ENCODE measurements at places on chromosomes 12 and 14. TPM values are rescaled to one million over a fixed set of nuclear protein-coding genes. Genes with fewer than 3 reads are reported as not detected.

DNA sequence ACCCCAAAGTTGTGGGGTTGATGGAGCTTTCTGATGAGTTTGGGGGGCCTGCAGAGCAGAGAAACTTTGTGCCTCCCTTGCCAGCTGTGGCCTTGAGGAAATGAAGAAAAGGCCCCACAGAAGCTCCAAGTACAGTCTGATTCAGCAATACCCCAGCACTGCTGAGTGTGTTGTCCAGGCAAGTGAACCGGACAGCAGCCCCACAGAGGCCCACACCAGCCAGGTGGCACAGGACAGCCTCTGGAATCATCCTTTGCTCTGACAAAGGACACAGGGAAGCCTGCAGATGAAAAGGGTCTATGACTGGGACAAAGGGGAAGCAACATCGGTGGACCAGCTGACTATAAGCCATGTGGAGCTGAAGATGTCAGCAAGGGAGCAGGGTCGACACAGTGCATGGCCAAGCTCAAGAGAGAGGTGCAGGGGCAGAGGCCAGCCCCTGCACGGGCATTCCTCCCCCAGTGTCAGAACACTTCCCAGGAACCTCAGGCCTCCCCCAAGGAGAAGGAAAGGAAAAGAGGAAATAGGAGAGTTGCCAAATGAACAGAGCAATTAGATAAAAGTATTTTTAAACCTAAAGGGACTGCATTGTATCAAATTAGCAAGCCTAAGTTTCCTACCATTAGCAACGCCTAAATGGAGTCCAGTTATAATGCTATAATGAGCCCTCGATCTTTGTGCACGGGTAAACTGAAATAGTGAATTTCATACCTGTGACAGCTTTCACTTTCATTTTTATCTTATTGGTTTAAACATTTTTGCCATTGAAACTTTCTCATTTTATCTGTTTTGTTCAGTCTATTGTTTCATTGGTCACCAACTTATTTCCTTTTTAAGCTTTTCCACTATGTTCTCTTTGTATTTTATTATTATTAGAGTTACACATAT lies 46.3 kb upstream of the PTGDR start:
- DNase-seq: no peak

DNA sequence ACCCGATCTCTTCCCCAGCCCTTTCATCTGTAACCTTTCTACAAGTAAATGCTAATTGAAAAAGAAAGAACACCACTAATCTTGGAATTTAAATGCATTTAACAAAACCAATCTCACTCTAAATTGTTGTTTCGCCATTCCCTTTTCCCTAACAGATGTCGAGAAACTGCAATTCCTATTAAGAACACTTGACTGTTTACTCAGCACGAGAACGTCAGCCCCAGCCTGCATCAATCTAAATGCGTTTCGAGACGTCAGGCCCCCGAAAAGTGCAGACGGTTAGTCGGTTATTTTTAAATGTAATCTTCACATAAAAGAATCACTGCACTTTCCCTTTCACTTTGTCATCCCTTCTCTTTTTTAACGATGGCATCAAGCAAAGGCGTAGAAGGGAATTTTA lies 837.6 kb downstream of the VRK1 start:
- no peak for DNase-seq

DNA sequence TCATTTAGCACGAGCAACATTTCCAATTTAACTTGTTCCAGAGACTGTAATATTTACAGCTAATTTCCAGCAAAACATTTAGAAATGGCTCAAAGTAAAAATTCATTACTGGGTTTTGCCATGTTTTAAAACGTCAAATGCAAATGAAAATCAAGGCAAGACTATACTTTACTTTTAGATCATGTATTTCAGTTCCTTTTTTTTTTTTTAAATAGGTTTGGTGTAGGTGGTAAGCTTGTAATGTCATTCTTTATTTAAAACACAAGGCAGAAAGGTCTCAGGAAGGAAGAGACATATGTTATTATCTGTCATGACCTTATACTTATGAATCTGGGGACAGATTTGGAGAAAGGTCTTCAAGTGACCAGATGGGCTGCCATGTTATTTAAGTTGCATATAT lies 54.1 kb downstream of the GRIP1 start:
- DNase-seq: no peak

KRT85 gene
- polyA plus RNA-seq: not detected

DNA sequence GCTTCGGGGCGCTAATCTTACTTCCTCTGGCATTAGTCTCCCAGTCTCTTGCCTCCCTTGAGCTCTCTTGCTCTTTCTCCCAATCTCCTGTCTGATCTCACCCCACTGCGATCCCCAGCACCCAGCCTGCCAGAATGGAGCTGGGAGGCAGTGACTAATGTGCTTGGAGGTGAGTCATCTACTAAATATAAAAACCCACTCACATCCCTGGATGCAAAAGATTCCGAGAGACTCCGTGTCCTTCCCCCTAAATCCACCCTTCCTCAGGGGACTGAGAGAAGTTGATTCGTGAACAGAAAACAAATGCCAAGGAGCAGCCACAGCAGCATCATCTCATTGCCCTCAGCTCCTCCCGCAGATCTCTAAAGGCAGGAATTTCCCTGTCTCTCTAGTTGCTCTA lies 45.7 kb upstream of the KCNA5 start:
- DNase-seq: no peak

DNA sequence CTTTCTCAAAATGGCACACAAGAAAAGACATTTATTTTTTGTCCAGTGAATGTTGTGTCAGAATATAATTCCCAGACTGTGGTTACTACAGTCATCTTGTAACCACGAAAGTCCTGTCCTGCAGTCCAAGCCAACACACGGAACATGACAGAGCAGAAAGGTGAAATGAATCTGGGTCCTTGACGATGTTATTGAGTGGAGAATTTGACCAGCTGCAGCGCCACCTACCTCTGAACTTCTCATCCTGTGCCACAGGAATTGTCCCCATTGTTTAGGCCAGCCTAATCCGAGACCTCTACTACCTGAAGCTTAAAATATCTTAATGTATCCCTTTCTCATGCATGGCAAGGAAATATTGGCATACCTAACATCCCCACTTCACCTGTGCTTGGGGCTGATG lies 64.1 kb upstream of the OTX2 start:
- no peak for DNase-seq

DNA sequence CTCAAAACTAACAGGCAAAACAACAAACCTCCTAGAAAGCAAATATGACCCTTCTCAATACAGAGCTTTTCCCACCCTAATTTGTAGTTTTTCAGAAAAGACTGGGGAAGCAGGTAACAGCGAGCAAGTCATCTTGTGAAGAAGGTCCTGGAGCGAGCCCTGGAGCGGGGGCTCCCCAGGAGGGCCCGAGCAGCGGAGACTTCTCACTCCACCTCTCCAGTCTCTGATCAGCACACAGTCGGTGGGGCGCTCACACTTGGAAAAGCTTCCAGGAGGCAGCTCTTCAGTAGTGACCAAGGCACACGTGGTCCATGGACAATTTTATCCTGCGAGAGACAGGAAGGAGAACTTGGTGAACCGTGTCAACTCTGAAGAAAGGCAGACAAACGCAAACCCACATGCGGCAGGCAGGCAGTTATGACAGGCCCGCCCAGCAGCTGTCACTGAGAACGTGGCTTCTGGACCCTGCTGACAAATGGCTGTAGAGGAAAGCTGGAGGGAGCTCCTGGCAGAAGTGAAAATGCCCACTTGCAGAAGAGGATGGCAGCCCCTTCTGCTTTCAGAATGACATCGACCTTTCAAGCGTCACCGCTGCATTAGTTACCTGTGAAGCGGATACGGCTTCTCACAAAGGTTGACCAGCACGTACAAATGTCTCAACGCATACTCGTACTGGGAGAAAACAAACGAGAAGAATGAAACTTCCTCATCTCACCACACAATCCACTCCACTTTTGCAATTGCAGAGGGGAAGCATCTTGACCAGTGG lies 44.2 kb downstream of the LGMN start:
- no peak for DNase-seq

NRL gene
- polyA plus RNA-seq: 0.59 TPM

IKZF4 gene
- polyA plus RNA-seq: 24.3 TPM

GRCh38 chr12:58576916-58577315 lies 343.4 kb downstream of the LRIG3 start:
- no peak for DNase-seq

ASPG gene
- 1.4 TPM for polyA plus RNA-seq

DNA sequence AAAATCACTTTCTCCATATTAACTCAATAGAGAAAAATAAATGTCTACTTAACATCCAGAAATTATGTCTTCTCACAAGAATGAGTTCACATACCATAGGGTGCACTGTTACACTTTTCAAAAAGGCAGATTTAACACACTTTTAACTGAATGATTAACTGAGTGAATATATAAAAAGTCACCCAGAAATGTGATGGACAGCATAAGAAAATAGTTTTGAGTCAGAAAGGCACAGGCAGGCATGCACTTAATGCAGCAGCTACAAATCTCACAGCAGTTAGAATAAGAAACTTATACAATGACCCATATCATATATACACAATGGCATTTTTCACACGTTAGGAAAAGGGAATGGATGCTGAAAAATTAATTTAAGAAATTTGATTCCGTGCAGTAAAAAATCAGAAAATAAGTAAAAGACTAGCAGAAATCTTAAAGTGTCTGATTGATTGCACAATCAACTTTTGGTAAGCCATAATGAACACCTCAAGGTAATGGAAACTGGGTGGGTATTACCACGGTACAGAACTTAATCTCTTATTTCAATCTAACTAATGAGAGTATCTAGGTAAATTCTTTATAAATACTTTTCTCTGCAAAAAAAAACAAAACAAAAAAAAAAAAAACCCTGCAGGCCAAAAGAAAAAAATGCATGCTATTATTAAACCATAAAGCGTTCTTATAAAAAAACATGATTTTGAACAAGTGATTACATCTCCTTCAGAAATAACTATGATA lies 3.5 kb downstream of the MED13L start:
- no peak for DNase-seq

- no peak for DNase-seq
These were observed 40.5 kb downstream of the TSPAN11 start for GRCh38 chr12:30967026-30967425.

GYS2 gene
- 0.17 TPM for polyA plus RNA-seq

- no peak for DNase-seq
These were observed 5.9 kb upstream of the RCOR1 start for GRCh38 chr14:102586420-102587104.

DNA sequence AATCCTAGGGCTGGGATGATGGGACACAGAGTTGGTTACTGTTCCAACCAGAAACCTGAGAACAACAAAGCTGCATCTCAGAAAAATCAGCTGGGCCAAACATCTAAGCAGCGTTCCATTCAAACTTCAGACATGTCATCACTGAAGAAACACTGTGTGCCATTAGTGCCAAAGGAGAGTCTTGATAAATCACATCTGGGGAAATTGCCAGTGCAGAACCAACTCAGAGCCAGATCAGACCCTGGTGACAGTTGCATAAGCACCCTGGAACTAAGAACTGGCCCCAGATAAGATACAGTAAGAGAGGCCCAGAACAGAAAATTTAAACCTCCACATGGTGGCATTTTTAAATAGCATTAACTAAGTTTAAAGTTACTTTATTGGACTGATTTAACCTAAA lies 482.8 kb downstream of the PRKD1 start:
- DNase-seq: no peak

- DNase-seq: no peak
These were observed 1315.3 kb downstream of the TMEM121 start for GRCh38 chr14:106841701-106842100.

SOAT2 gene
- 0.87 TPM for polyA plus RNA-seq

- DNase-seq: no peak
These were observed 1.4 kb upstream of the ARHGEF40 start for GRCh38 chr14:21068521-21069387.

DNA sequence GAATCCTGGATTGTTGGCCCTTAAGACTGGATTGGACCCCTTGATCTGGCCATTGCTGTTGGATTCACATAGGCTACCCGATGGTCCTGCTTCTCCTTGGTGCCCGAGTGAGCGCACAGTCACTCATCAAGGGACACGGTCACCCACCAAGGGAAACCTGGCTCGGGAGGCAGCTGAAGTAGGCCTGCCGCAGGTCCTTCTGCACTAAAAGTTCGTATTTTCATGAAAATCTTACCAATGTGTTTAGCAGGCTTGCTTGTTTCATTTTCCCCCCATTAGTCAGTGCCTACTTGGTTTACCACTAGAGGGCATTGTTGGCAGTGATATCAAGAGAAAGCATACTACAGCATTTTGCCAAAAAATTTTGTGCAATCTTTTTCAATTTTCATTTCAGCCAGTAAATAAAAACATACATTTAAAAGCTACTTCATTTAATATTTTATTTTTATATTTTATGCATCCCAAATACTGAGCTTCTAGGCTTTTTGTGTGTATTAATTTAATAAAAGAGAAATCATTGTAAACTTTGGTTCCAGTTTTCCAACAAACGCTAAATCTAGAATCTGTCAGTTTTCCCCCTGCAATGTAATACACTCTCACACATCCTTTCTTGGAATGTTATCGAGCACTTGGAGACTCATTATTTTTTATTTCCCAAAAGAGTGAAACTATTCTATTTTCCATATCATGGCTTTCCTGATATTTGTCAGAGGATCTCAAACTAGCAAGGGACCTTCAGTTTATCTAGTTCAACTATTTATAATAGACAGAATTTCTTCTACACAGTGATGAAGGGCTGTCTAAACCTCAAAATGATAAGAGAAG lies 116.7 kb downstream of the LMNTD1 start:
- peak; percentile 51 for DNase-seq

DNA sequence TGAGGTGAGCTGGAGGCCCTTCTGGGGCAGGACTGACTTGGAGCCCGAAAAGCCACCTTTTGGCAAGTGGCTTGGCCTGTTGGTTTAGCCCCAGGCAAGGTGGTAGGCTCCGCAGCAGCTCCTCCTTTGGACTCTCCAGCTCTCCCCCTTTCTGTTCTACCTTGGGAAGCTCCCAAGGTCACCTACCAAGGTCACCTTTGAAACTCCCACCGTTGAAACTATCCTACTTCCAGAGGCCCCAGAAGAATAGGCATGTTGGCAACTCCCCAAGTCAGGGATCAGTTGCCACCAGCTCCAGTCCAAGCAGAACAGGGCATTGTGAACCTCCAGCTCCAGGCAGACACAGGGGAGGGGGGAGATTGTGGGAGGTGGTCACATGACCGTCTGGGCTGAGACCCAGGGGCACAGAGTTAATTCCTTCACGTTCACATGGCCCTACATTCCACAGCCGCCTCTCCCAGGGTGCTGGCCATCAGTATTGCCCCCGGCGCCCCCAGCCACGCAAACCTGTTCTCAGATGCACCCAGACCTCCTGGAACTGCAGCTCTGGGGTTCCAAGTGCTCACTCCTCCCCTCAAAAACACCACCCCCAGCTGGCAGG lies 14.4 kb downstream of the IRF2BPL start:
- DNase-seq: no peak

DNA sequence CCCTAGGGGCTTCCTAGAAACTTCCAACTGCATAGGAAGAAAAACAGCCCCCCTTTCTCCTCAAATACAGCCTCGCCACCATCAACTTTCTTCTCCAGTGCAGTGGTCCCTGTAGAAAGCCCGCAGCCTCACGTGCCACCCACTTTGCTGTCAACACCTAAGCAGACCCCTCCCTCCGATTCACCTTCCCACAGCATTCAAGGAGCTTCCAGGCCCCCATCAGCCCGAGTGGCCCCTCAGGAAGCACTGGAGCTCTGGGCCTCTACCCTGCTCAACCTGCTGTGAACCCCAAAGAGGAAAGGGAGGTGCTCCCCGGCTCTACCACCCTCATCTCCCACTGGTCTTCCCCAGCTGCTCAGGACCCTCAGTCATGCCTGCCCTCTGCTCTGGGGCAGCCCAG lies 55.0 kb downstream of the RNF34 start:
- DNase-seq: no peak

GRCh38 chr12:77888611-77889010 lies 57.9 kb downstream of the NAV3 start:
- DNase-seq: no peak

AQP2 gene
- polyA plus RNA-seq: 112 TPM

LRTM2 gene
- 0.42 TPM for polyA plus RNA-seq

PLEKHG7 gene
- 1.0 TPM for polyA plus RNA-seq

GRCh38 chr14:73879027-73879426 lies 7.6 kb upstream of the ZNF410 start:
- DNase-seq: no peak

All from left renal pelvis (tissue), 4 donors.